CD4-positive, alpha-beta T cell treated with Interleukin-17A for 4 hours (primary cell): ENCODE measurements at places on chromosomes 1 and 21.

- no peak for DNase-seq
Observed at GRCh38 chr1:1210726-1211540, 3.0 kb downstream of the TNFRSF4 start.

DNA sequence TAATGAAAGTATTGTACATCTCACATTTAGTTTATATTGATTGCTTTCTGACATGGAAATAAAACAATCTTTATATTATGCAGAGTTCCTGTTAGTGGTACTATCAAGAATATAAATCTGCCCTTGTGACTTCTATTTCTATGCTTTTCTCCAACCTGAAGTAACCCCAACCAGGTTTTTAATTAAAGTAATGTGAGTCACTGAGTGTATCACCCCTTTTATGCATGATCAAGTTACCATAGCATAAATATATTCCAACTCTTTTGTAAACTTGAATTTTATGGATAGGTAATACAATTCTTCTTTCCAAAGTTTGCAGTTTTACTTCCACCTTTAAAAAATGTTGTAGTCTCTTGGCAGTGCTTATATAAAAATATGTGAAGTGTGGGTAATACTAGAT, 532.3 kb downstream of the USP25 start:
- no peak for DNase-seq

DNA sequence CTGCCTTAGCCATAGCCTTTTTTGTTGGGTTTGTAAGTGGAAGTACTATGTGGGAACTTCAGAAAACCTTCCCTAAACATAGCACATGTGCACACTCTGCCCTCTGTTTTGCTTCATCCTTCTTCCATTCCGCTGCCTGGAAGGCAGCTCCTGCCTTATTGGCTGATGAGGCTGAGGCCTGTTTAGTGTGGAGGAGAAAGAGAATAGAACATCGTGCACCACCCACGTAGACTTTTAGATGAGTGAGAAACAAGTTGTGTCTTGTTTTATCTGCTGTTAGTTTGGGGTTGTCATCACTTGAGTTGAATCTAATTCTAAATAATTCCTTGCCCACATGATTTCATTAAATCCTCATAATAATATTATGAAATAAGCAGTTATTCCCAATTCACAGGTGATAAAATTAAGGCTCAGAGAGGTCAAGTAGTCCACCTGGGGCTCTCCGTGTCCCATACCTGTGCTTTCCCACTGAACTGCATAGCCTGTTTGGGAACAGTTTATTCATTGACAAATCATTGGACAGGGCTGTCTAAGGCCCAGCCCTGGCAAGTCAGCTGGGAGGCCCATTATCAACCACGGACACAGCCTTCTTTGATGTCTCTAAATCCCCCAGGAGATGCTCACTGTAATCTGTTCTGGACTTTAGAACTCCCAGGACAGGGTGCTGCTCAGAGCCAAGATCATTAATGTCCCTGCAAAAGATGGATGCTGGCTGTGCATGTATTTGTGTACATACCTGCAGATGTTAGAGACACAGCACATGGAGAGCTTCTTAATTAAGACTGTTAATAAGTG, 93.0 kb downstream of the ABCA4 start:
- DNase-seq, result no peak

- DNase-seq, result no peak
Observed at GRCh38 chr1:40096646-40096976, 441 bp downstream of the PPT1 start.

GRCh38 chr1:180837020-180837419, 75.7 kb upstream of the KIAA1614 start:
- DNase-seq, result no peak
